ENCODE measurements at places on chromosomes 7 and 10. TPM values are rescaled to one million over a fixed set of nuclear protein-coding genes. Genes with fewer than 3 reads are reported as not detected.

DNA sequence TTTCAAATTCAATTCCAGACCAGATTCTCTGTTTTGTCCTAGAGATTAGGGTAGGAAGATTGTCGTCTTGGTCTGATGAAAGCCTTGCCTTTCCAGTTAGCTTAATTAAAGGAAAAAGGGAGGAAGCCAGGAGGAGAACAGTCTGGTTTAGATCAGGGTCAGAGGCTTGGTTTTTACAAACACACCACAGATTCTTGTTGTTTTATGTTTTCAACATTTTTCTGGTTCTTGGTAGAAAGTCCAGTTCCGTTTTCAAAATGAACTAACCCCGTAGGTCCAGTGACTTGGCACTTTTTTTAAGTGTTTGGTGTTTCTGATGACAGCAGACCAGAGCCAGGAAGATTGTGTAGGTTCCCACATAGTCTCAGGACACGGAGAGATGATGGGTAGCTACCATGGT is 167.1 kb upstream of the INHBA start:
- no peak overlapping the region for H3K27ac ChIP-seq
- H3K4me1 ChIP-seq: peaks cover 19% of the 10 kb centered on the region
- H3K4me3 ChIP-seq: no peak overlapping the region
- no peaks in the 10 kb centered on the region for H3K27me3 ChIP-seq

- no peak overlapping the region for H3K27ac ChIP-seq
- no peak for DNase-seq
- no peak overlapping the region for H3K4me3 ChIP-seq
These were observed 7.0 kb upstream of the GNAI1 start for GRCh38 chr7:80127412-80128160.

DNA sequence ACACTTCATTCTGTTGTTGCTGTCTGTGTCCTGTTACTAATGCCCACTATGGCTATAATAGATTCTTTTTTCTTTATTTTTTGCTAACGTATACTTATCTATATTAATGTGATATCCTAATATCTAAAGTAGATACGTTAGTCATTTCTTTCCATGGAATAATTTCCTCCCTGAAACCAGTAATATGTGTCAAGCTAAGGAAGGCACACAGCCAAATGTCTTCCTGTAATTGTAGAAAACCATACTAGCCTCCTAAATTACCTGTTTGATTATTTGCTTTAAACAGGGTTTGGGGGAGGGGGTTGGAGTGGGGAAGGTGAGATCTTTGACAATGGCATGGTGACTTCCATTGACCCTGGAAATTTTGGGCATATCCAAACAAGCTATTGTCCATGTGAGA is 56.4 kb downstream of the THNSL1 start:
- H3K4me3 ChIP-seq: no peak overlapping the region
- no peak for DNase-seq
- H3K4me1 ChIP-seq: no peaks in the 10 kb centered on the region
- no peak overlapping the region for H3K27ac ChIP-seq
- peaks cover 4% of the 10 kb centered on the region for H3K27me3 ChIP-seq

- H3K36me3 ChIP-seq: no peaks in the 10 kb centered on the region
- H3K4me1 ChIP-seq: no peaks in the 10 kb centered on the region
- H3K27ac ChIP-seq: no peak overlapping the region
These were observed 193.5 kb downstream of the CFTR start for GRCh38 chr7:117673367-117673766.

- no peak overlapping the region for H3K27ac ChIP-seq
- H3K36me3 ChIP-seq: peaks cover 17% of the 10 kb centered on the region
- H3K4me1 ChIP-seq: no peaks in the 10 kb centered on the region
- no peaks in the 10 kb centered on the region for H3K27me3 ChIP-seq
These were observed 72.5 kb downstream of the BBS9 start for GRCh38 chr7:33201821-33202220.

- H3K27ac ChIP-seq: no peak overlapping the region
- no peak for DNase-seq
- no peaks in the 10 kb centered on the region for H3K36me3 ChIP-seq
- peaks cover 25% of the 10 kb centered on the region for H3K27me3 ChIP-seq
These were observed 10.1 kb upstream of the CSTF2T start for GRCh38 chr10:51709324-51709972.

DNA sequence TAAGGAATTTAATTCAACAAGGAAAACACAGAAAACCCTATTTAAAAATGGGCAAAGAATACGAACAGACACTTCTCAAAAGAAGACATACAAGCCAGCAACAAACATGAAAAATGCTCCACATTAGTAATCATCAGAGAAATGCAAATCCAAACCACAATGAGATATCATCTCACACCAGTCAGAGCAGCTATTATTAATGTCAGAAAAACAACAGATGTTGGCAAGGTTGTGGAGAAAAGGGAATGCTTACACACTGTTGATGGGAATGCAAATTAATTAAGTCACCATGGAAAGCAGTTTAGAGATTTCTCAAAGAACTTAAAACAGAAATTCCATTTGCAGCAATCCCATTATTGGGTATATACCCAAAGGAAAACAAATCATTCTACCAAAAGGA is 55.2 kb downstream of the GCC1 start:
- no peaks in the 10 kb centered on the region for H3K4me1 ChIP-seq
- DNase-seq: no peak
- no peak overlapping the region for H3K27ac ChIP-seq

DNA sequence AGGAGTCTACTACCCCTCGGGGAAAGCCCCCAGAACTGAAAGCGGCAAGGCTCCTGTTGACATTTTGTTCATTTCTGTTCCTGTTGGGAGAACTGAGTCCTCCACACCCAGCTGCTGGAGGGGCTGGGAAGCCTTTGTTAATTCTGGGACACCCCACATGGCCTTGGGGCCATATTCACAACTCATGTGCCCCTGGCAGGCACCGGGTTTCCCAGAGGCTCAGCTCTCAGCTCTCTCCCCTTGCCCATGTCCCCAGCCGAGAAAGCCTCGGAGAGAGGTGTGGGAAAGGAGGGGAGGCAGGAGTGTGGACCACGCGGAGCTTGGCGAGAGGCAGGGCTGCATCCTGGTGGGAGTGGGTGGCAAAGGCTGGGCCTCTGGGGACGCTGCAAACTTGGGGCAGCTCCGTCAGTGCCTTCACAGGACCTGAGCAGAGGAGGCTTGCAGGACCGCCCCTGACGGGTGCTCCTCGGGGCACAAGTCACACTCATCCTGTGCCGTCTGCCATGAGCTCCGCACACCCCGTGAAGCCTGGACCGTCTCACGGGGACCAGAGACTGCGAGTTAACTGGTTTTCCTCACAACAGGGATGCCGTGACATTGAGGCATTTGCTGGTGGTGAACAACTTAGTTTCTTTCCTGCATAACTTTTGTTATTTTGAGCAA is 140.9 kb downstream of the DNAJB6 start:
- H3K27ac ChIP-seq: no peak overlapping the region
- H3K27me3 ChIP-seq: no peaks in the 10 kb centered on the region
- H3K4me1 ChIP-seq: peaks cover 6% of the 10 kb centered on the region

DNA sequence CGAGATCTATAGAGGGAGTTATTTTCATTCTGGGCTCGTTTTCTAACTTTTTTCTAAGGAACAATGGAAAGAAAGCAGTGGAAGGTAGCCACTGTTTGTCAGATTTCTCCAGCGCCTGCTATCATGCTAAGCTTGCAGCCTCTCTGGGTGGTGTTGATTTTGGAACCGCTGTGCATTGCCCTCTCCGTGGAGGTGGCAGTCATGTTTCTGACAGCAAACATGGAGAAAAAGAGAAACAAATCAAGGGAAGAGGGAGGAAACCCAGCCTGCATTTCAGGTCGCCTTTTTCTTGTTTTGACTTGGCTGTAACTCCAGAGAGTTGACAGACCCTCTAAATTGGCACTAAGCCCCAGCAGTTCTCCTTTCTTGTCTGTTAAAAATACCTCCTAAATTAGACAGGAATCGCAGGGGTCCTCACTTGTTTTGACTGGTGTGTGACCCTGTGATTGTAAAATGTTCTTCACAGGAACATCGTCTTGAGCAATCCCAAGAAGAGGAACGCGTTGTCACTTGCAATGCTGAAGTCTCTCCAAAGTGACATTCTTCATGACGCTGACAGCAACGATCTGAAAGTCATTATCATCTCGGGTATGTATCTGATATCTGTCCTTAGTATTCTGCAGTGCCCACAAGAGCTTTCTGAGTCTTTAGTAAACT is 4.8 kb downstream of the ECHDC3 start:
- DNase-seq: no peak
- no peak overlapping the region for H3K27ac ChIP-seq
- H3K27me3 ChIP-seq: no peaks in the 10 kb centered on the region
- no peaks in the 10 kb centered on the region for H3K36me3 ChIP-seq
- H3K4me3 ChIP-seq: no peak overlapping the region

- peaks cover 11% of the 10 kb centered on the region for H3K36me3 ChIP-seq
- H3K27me3 ChIP-seq: no peaks in the 10 kb centered on the region
- H3K4me3 ChIP-seq: no peak overlapping the region
- H3K4me1 ChIP-seq: peaks cover 2% of the 10 kb centered on the region
- no peak for DNase-seq
- peak overlapping the region; percentile 37 for H3K27ac ChIP-seq
These were observed 71.2 kb downstream of the ALOX5 start for GRCh38 chr10:45444976-45445898.

GRCh38 chr7:36967387-36967786 is 243.1 kb upstream of the AOAH start:
- H3K27ac ChIP-seq: no peak overlapping the region
- H3K27me3 ChIP-seq: no peaks in the 10 kb centered on the region
- no peak overlapping the region for H3K4me3 ChIP-seq
- peaks cover 25% of the 10 kb centered on the region for H3K4me1 ChIP-seq
- no peak for DNase-seq

GRCh38 chr10:99329304-99329553 is at the start of gene CNNM1:
CNNM1 (plus strand) TSS chr10:99329356; CDS start chr10:99329388, 32 bp downstream.
- no peak within 1 kb of the TSS for H3K27ac ChIP-seq
- peaks cover 4% of the 10 kb centered on the region for H3K4me1 ChIP-seq
- H3K27me3 ChIP-seq: peaks cover 39% of the 10 kb centered on the region
- peak within 1 kb of the TSS; percentile 83 for H3K4me3 ChIP-seq
- H3K36me3 ChIP-seq: peaks cover 9% of the 10 kb centered on the region
- DNase-seq: no peak

DNA sequence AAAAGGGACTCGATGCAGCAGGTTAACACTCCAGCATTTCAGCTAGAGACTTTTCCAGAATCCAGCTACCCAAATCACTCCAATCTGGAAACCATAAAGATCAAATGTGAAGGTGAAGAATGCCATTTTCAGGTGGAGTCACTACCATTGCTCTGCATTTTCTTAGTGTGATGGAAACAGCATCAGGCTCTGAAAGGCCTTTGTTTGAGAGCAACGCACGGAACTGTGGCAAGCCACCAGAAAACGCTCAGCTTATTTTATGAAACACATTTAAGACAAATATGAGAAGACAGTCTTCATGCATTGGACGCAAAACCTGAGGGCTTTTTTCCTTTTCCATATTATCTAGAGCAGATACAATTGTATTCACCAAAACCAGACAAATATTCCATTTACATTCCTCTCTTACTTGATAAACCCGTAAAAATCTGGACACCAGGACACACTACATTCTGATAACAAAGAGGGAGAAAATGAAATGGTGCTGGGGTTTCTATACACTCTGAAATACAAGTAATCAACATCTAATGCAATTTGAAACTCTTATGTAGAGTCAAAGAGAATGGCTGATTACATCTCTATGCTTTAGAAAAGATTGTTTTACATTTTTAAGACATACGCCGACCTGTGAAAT is 99.1 kb downstream of the NRP1 start:
- no peaks in the 10 kb centered on the region for H3K27me3 ChIP-seq
- no peaks in the 10 kb centered on the region for H3K4me1 ChIP-seq
- H3K27ac ChIP-seq: no peak overlapping the region
- no peaks in the 10 kb centered on the region for H3K36me3 ChIP-seq
- DNase-seq: no peak
- no peak overlapping the region for H3K4me3 ChIP-seq

- H3K27ac ChIP-seq: peak overlapping the region; percentile 58
- no peaks in the 10 kb centered on the region for H3K36me3 ChIP-seq
- H3K4me3 ChIP-seq: no peak overlapping the region
- H3K4me1 ChIP-seq: peaks cover 17% of the 10 kb centered on the region
- no peak for DNase-seq
These were observed 313.9 kb upstream of the ZNF32 start for GRCh38 chr10:43962346-43963191.

DNA sequence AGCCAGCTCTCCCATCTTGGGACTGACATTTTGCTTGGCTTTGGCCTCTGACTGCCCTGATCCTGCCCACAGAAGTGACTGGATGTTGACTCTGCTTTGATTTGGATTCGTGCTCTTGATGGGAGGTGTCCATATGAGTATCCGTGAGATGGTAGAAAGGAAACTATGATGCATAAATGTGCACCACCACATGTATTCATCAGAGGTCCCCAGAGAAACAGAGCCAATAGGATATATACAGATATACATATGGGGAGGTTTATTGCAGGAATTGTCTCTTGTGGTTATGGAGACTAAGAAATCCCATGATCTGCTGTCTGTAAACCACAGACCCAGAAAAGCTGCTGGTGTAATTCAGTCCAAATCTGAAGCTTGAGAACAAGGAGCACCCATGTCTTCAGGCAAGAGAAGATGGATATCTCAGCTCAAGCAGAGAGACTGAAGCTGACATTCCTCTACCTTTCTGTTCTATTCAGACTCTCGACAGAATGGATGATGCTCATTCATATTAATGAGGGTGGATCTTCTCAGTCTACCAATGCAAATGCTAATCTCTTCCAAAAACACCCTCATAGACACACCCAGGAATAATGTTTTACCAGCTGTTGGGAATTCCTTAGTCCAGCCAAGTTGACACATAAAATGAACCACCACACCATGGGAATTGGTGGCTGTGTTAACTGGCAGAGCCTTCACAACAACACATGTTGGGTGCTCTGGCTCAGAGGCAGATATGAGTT is 390.7 kb downstream of the CCSER2 start:
- H3K36me3 ChIP-seq: no peaks in the 10 kb centered on the region
- DNase-seq: no peak
- H3K27me3 ChIP-seq: peaks cover 8% of the 10 kb centered on the region
- H3K27ac ChIP-seq: no peak overlapping the region

DNA sequence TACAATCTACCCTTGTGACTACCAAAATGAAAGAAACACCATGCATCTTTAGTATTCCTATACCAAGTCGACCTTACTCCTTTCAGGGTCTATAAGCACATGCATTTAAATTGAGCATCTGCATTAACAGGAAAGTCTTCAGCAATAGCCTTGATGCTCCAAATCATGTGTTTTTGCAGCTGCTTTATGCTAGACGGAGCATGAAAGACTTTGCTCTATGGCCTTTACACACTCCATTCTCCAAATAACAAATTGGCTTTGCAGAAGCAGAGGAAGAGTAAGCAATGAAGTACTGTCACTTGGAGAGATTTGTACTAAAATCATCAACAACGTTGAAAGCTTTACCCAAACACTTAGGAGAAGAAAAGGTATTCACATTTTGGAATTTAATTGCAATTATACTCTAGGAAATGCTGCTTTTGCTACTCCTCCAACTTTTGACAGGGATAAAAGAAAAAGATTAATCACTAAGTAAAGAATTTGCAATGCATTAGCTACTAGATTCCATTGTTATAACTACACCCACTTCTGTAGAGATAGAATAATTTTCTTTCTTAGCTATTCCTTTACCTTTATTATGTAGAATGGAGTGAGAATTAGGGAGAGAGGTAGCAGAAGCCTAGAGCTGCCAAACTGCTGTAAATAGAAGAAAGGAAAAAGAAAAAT is 131.8 kb downstream of the SEMA3E start:
- no peak overlapping the region for H3K27ac ChIP-seq
- no peak for DNase-seq
- H3K4me3 ChIP-seq: no peak overlapping the region
- no peaks in the 10 kb centered on the region for H3K4me1 ChIP-seq
- H3K36me3 ChIP-seq: no peaks in the 10 kb centered on the region

Gene CDC14C
- polyA plus RNA-seq: not detected

Gene CYP3A7
- polyA plus RNA-seq: not detected

Gene FBH1
- 94.6 TPM for polyA plus RNA-seq

Gene IGFBP3
- polyA plus RNA-seq: not detected

Gene PIP
- not detected for polyA plus RNA-seq

Gene TMEM139
- not detected for polyA plus RNA-seq

Gene ZNF425
- polyA plus RNA-seq: 1.7 TPM
